ENCODE measurements at places on chromosomes 2 and 18. TPM values are rescaled to one million over a fixed set of nuclear protein-coding genes. Genes with fewer than 3 reads are reported as not detected.

GRCh38 chr2:185793532-185794345, 55.1 kb downstream of the FSIP2 start:
- H3K4me1 ChIP-seq = no peaks in the 10 kb centered on the region
- H3K27ac ChIP-seq = no peak overlapping the region
- no peak overlapping the region for H3K4me3 ChIP-seq
- H3K36me3 ChIP-seq = no peaks in the 10 kb centered on the region

DNA sequence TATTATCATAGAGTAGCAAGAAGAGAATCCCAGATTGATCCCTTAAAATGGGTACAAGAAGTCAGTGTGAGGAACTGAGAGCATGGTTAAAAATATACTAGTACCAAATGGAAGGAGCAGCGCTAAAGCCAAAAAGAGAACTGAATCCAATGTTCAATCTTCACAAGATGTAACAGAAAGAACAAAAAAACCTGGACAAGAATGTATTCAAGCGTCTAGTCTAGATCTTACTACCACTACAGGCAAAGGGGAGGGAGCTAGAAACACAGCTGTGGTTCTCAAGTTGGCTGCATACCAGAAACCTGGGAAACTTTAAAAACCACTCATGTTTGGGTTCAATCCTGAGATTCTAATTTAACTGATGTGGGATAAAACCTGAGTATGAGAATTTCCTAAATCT, 57.5 kb downstream of the PIAS2 start:
- no peak overlapping the region for H3K4me3 ChIP-seq
- H3K36me3 ChIP-seq = peaks cover 14% of the 10 kb centered on the region
- no peak for DNase-seq

GRCh38 chr2:211035548-211036185, 479.3 kb downstream of the CPS1 start:
- no peaks in the 10 kb centered on the region for H3K27me3 ChIP-seq
- no peaks in the 10 kb centered on the region for H3K36me3 ChIP-seq
- H3K4me1 ChIP-seq = no peaks in the 10 kb centered on the region
- no peak overlapping the region for H3K27ac ChIP-seq
- H3K4me3 ChIP-seq = no peak overlapping the region

DNA sequence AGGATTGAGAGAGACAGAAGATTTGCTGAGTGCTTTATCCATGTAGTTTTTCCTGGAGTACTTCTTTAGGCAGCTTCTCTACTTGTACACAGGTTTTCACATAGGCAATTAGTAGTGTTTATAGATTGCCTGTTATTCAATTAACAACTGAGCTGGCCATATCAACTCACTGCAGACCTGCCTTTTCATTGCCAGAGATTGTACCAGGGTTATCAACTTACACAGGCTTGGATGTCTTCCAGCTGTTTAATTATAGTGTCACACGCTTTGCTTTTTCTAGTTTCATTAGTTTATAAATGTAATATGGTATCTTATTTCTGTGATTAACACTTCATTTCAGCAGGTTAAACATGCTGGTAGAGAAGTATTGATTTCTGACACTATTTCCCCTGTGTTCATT, 125.9 kb downstream of the GPD2 start:
- H3K36me3 ChIP-seq = peaks cover 3% of the 10 kb centered on the region
- no peak for DNase-seq
- H3K4me3 ChIP-seq = no peak overlapping the region
- H3K4me1 ChIP-seq = no peaks in the 10 kb centered on the region
- no peak overlapping the region for H3K27ac ChIP-seq
- H3K27me3 ChIP-seq = no peaks in the 10 kb centered on the region

DNA sequence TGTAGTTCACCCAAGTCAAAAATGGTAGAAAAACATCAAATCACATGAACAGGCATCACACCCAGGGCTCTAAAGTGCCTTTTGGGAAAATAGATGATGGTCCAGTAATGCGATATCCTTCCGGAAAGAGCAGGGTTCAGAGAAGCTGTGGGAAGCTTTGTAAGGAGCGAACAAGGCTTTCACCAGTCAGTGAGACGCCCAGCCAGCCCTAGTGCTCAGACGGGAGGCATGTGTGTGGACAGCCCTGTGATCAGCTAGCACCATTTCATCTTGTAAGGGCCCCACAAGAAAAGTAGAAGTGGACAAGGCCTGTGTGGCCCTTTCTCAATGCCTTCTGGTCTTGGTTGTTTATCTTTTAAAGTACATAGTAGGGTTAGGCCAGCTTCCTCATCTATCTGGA, 76.1 kb downstream of the SMIM21 start:
- peaks cover 5% of the 10 kb centered on the region for H3K27me3 ChIP-seq
- no peak overlapping the region for H3K27ac ChIP-seq
- no peaks in the 10 kb centered on the region for H3K4me1 ChIP-seq
- no peaks in the 10 kb centered on the region for H3K36me3 ChIP-seq
- no peak overlapping the region for H3K4me3 ChIP-seq

- no peaks in the 10 kb centered on the region for H3K4me1 ChIP-seq
- no peaks in the 10 kb centered on the region for H3K36me3 ChIP-seq
- H3K27ac ChIP-seq = no peak overlapping the region
- DNase-seq = no peak
- H3K27me3 ChIP-seq = no peaks in the 10 kb centered on the region
- no peak overlapping the region for H3K4me3 ChIP-seq
Measured at GRCh38 chr2:62265106-62265505, 69.2 kb downstream of the B3GNT2 start.

DNA sequence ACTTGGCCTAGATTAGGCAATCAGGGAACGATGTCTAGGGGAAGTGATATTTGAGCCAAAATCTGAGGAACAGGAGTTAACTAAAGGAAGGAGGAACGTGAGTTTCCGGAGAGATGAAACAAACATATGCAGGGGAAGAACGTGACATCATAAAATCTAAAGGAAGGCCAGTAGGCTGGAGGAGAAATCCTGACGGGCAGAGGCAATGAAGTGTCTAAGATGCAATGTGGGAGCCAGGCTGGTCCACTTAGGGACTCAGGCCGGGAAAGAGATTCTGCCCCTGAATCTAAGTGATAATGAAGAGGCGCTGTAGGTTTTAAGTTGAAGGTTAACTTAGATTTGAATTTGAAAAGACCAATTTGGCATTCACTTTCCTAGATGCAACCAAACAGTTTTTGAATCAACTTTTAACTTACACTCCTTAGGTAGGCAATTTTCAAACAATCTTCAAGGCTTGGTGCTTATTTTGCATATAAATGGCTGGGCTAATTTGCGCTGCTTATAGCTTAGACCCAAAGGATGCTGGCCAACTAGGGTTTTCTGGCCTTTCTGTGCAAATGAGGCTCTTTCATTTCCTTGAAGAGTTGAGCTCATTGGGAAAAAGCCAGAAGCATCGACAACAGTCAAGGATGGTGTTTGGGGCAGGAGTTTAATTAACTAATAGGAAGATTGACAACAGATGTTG, 221.7 kb downstream of the SOX11 start:
- H3K27me3 ChIP-seq = no peaks in the 10 kb centered on the region
- H3K4me1 ChIP-seq = no peaks in the 10 kb centered on the region
- no peaks in the 10 kb centered on the region for H3K36me3 ChIP-seq
- DNase-seq = no peak

DNA sequence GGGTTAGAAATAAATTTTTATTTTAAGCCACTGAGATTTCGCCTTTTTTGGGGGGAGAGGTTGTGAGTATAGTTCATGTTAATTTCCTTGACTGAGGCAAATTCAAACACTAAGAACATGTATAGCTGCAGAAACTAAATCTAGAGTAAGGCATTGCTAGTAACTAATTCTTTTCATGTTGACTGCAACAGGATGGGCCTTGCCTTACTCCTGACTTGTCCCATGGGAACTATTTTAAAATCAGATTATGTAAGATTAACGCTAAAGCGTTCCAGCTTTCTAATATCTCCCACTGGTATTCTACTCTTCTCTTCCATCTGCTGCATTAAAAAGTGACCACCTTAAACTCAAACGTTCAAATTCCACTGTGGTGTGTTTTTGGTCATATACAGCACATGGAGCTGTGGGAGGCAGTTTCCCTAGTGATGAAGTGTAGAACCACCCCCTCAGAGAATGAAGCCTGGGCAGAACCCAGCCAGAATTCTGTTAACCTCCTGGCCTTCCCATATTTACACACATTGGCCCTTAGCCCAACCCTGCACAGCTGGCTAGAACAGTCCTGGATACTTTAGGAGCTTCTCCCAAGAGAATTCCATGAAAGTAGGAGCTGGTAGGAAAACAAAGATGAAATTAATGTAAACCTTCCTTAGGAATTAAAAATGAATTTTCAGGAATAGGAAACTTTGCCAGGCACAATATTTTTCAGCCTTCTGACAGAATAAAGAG, 687.8 kb downstream of the SLC4A3 start:
- H3K4me3 ChIP-seq = no peak overlapping the region
- no peaks in the 10 kb centered on the region for H3K4me1 ChIP-seq
- no peak overlapping the region for H3K27ac ChIP-seq

- no peak overlapping the region for H3K27ac ChIP-seq
- no peak for DNase-seq
- H3K36me3 ChIP-seq = no peaks in the 10 kb centered on the region
- no peaks in the 10 kb centered on the region for H3K27me3 ChIP-seq
- H3K4me3 ChIP-seq = no peak overlapping the region
- H3K4me1 ChIP-seq = no peaks in the 10 kb centered on the region
Measured at GRCh38 chr2:178836807-178837206, 29.6 kb upstream of the TTN start.

DNA sequence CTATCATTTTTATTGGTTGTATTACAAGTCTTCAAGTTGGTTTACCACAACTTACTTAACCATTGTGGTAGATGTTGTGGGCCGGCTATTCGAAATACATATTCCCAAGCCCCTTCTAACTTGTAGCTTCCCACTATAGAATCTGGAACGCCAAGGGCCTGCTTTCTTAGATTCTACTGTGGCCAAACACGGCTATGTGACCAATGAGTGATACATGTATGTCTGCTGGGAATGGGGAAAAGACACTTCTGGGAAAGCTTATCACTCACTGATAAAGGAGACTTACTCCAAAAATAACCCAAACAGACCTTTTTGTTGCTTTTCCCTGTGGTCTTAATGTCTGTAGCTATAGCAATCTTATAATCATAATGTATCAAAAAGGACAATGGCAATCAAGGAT, 24.5 kb downstream of the STRN start:
- H3K36me3 ChIP-seq = peaks cover 4% of the 10 kb centered on the region
- no peak for DNase-seq
- no peaks in the 10 kb centered on the region for H3K4me1 ChIP-seq
- no peak overlapping the region for H3K4me3 ChIP-seq
- H3K27ac ChIP-seq = no peak overlapping the region
- no peaks in the 10 kb centered on the region for H3K27me3 ChIP-seq

GRCh38 chr2:236055471-236055870, 112.7 kb downstream of the GBX2 start:
- no peaks in the 10 kb centered on the region for H3K36me3 ChIP-seq
- peaks cover 11% of the 10 kb centered on the region for H3K27me3 ChIP-seq
- H3K4me3 ChIP-seq = no peak overlapping the region
- DNase-seq = no peak
- H3K27ac ChIP-seq = no peak overlapping the region
- H3K4me1 ChIP-seq = no peaks in the 10 kb centered on the region

GRCh38 chr2:11343368-11343649, 1.1 kb downstream of the ROCK2 start:
- no peaks in the 10 kb centered on the region for H3K27me3 ChIP-seq
- no peak overlapping the region for H3K27ac ChIP-seq
- DNase-seq = no peak
- H3K4me1 ChIP-seq = peaks cover 16% of the 10 kb centered on the region
- no peaks in the 10 kb centered on the region for H3K36me3 ChIP-seq

GRCh38 chr2:7852546-7852945, 829.3 kb upstream of the ID2 start:
- no peaks in the 10 kb centered on the region for H3K27me3 ChIP-seq
- no peak overlapping the region for H3K27ac ChIP-seq
- H3K4me1 ChIP-seq = no peaks in the 10 kb centered on the region
- no peak for DNase-seq

- H3K4me1 ChIP-seq = no peaks in the 10 kb centered on the region
- H3K27me3 ChIP-seq = no peaks in the 10 kb centered on the region
- DNase-seq = no peak
- no peak overlapping the region for H3K27ac ChIP-seq
Measured at GRCh38 chr2:2170189-2170588, 160.9 kb downstream of the MYT1L start.

KCNIP3 gene
- 0.52 TPM for total RNA-seq

SERPINB10 gene
- not detected for total RNA-seq

CD8B gene
- 0.75 TPM for total RNA-seq

GCG gene
- total RNA-seq = not detected

AKAIN1 gene
- not detected for total RNA-seq

GAREM2 gene
- total RNA-seq = 4.3 TPM

Measured in CD4-positive, alpha-beta T cell (primary cell).